Brain pericyte (primary cell): ENCODE measurements at places on chromosomes 11 and 22.

DNA sequence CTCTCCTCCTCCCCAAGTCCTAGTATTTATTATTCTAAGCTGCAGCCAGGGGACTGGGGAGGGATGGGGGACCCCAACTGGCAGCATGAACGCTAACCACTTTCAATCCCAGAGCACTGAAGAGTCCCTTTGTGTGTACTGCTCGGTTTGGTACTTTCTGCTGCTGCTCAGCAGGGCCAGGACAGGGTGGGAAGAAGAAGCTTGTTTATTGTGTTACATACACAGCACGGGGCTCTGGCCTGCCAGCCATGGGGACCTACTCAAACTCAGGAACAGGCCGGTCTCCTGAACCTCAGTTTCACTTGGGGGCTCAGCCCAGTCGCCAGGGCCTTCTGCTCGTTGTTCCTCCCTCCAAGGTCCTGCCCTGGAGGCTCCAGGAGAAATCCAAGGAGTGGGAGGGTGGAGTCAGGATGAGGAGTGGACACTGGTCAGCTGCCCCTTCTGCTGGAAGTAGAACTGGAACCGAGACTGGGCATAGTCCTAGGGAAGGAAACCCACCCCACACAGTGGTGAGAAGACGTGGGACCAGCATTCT is 616 bp upstream of the CPT1B start:
- no peak for DNase-seq

- no peak for DNase-seq
Measured at GRCh38 chr11:41457216-41458014, 2.0 kb downstream of the LRRC4C start.

DNA sequence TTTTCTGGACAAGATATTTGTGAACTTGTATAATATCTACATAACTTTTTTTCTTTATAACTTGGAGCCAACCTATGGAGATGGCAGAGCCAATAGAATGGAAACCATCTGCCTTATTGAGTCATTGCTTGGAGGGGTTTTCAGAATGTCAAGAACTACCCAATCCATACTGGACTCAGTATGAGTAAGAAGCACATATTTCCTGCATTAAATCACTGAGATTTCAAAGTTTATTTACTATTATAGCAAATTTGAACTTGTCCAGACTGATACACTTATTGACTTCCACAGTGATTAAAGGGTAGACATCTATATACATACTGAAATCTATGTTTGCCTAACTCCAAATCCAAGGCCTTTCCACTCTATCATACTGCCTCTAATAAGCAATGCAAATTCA is 704.0 kb downstream of the KCNA4 start:
- DNase-seq: no peak

GRCh38 chr11:94860333-94860732 is 92.2 kb downstream of the AMOTL1 start:
- DNase-seq: no peak

DNA sequence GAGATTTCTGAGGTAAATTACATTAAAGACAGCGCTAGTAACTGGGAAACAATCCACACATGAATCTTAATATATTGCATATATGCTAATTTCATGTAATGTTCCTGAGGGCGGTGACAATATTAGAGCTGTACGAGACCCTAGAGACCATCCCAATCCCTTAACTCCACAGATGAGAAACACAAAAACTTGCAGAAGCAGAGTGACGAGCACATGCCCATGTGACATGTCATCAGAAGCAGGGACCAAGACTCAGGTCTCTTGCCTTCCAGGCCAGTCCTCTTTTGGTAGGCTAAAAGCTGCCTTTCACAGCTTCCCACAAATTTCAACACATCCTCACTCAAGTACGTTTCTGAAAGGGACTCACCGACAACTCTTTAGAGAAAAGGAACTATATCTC is 11.8 kb downstream of the MAPK1 start:
- no peak for DNase-seq

DNA sequence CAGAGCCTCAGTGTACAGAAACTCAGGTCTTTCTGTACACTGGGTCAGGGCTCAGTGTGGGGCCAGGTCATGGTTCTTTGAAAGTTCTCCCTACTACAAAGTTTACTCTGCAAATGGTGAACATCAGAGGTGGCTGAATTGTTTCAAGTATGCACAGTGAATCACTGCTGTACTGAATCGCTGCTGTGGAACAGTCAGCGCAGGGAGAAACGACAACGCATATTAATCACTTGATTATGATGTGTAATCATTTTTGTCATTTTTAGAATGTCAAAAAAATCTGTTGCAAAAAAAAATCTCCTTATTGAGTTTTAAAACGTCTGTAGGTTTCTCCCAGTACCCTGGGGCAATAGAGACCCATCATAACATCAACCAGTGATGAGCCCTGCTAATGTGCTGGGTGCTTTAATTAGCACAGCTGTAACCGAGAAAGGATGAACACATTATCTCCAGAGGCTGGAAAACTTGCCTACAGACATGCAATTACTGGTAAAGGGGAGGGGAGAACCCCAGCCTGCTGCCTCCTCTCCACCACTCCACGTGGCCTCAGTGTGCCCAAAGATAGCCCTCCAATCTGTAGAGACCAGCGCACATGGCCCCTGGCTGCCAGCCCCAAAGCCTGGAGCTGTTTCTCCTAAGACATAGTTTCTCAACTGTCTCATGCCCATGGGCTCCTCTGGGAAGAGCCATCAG is 12.8 kb downstream of the ARRB1 start:
- DNase-seq: no peak

GRCh38 chr22:23844739-23845202 is 6.0 kb upstream of the DERL3 start:
- no peak for DNase-seq

GRCh38 chr22:47195156-47195483 is 432.7 kb downstream of the TBC1D22A start:
- DNase-seq: no peak

DNA sequence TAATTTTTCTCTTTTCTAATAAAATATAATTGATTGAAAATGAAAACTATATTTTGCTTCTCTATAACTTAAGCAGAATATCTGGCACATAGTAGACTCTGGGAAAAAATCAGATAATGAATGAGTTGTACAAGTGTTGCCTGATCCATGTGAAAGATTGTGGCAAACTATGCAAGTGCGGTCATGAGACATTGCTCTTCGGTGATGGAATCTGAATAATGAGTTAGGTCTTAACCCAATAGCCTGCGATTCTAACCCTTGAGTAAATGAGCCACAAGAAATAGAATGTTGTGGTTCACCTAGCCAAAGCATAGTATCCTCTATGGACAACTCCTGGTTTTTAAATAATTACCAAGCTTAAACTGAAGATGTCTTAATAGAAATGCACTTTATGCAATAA is 333.7 kb upstream of the LUZP2 start:
- DNase-seq: no peak

GRCh38 chr11:80727315-80727714 is 1286.5 kb upstream of the TENM4 start:
- no peak for DNase-seq

DNA sequence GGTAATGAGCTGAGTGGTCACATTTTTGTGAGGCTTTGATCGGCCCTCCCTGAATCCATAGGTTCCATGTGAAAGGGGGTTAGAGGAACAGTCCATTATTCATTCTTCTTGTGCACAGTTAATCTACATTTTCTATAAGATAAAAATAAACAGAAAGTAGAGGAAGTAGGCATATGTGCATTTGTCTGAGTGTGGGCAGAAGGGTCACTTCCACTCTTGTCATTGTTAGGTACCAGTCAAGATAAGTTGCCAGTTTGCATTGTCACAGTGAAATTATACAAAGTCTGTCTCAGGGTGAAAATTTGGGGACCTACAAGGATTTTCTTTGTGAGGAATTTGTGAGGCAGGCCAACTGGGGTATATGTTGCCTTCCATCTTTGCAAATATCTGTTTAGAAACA is 4.6 kb upstream of the APOL4 start:
- DNase-seq: no peak

GRCh38 chr11:59206635-59207034 is 6.1 kb downstream of the MPEG1 start:
- no peak for DNase-seq

- no peak for DNase-seq
Measured at GRCh38 chr11:110492321-110492685, 62.6 kb downstream of the FDX1 start.

GRCh38 chr22:41818596-41818995 is 14.3 kb upstream of the SREBF2 start:
- no peak for DNase-seq

DNA sequence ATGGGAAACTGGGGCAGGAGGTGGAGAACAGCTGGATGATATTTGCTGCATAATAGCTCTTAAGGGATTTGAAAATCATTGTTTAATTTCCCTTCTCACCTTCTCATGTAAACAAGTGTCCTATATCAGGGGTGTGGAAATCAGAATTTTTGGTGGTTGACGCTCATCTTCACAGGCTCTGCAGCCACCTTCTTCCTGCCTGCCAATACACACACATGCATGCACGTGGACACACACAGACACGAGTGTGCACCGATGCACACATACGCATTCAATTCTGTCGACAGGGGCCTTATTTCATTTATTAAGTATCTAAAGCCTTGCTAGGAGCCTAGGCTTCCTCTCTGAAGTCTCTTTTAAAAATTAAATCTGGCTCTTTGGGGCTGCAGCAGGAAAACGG is 349.4 kb upstream of the NCAM1 start:
- DNase-seq: no peak

DNA sequence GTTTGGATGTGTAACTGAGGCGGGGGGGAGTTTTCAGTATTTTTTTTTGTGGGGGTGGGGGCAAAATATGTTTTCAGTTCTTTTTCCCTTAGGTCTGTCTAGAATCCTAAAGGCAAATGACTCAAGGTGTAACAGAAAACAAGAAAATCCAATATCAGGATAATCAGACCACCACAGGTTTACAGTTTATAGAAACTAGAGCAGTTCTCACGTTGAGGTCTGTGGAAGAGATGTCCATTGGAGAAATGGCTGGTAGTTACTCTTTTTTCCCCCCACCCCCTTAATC is 2.3 kb downstream of the MALAT1 start:
- DNase-seq: no peak

- no peak for DNase-seq
Measured at GRCh38 chr22:27798511-27799014, 3.0 kb downstream of the MN1 start.

DNA sequence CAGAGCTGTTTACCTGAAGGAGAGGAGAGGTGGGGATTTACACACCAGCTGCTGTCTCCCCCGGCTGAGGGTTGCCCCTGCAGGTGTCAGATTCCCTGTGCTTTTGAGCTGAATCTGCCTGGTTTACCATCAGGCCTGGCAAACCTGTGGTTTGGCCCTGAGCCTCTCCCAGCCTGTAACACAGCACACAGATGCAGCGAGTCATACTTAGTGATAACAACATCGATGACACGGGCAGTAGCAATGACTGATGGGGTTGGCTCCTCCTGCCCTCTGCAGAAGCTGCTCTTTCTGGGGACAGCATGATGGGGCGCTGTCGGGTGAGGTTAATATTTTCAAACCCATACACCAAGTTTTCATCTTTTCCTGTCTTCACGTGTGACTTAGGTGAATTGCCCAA is 380.0 kb upstream of the B3GAT1 start:
- no peak for DNase-seq

DNA sequence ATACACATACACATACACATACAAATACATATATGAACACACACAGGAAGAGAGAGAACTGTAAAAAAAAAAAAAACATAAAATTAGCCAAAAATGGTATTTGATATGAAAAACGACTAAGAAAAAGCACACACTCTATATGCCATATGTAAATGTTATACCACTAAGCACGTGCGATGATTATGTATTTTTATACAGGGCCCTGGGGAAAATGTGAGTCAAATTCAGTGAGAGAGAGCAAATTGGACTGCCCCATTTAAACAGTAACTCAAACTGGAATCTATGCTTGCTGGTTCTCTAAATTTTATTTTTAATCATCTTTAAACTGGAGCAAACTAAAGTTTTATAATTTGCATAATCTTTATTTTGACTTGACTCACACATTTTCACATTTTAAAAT is 197.8 kb upstream of the MTNR1B start:
- no peak for DNase-seq

- no peak for DNase-seq
Measured at GRCh38 chr11:122036018-122036417, 80.0 kb downstream of the BLID start.

DNA sequence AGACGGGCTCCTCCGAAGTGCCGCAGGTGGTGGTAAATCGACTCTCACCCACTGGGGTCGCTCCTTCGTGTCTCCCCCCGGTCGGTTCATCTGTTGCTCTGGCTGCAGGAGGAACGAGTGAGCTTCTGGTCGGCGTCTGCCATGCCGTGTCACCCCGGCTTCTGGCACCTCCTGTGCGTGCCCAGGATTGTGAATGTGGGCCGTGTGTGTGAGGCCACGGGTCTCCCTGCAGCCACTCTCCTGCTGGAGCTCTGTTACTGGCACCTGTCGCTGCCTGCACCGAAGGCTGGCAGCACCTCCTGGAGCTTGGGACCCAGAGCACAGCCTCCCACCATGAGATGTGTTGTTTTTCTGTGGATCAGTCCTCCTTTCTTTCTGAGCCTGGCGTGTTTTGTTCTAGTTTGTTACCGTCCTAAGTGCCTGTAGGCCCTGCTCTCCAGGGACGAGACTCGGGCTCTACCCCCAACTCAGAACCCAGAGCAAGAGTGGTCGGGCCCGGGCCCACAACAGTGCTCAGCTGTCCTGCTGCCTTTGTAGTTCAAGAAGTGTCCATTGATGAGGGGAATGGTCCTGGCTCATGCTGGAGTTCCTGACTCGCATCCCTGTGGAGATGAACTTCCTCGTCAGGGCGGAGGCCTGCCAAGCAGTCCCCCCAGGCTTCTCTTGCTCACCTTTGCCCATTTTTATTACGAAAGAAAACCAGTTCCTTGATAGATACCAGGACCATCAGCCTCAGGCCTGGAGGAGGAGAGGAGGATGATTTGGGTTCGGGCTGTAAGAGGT is 66.6 kb downstream of the MED15 start:
- DNase-seq: no peak

DNA sequence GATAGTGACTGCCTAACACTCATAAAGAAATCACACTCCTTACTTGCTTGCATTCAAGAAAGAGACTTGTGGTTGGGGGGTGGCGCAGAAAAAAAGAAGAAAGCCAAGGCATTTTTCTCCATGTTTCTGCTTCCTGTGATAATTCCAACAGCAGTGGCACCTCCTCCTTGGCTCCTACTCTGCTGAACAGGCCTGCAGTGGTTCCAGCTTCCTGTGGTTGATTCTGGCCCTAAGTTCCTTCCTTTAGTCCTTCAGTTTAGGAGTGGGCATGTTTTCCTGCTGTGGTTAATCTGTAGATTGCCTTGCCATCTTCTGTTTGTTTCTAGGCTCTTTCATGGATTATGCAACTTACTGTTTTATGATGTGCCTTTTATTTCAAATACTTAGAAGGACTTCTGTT is 940.4 kb downstream of the DLG2 start:
- DNase-seq: no peak

GRCh38 chr22:30806391-30806861 is 111.8 kb downstream of the OSBP2 start:
- no peak for DNase-seq
